ENCODE measurements at places on chromosomes 5 and 9.

GRCh38 chr9:33794560-33794959 lies 801 bp upstream of the PRSS3 start:
- no peak for DNase-seq

DNA sequence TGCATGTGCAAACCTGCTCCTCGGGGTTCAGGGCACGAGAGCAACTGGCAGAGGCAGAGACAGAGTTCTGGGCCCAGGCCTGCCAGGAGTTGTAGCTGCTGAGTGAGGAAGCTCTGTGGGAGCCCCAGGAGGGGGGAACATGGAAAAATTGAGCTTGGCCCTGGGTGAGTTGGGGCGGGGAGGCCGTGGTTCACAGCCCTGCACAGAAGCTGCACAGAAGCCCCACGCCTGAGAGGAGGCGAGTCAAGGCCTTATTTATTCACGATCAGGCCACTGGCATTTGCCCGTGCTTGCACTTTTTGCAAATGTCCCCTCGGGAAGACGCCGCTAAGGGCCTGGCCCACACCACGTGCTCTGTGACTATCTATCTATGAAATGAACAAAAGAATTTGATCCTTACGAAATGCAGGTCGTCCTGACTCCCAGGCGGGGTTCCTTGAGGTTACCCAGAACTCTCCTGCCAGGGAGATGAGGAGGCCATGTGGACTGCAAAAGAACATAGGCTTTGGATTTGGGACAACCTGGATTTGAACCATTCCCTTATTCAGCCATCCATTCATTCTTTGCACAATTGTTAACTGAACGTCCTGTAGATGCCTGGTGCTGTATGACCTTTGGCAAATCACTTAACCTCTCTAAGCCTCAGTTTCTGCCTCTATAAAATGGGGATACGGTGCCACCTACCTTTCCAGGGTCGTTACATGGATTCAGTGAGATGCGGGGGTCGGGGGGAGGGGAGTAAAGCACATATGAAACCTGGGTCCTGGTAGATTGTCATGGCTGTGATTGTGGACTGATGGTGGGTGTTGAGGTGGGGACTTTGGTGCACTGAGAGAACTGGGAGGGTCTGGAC lies 17.9 kb downstream of the COL27A1 start:
- DNase-seq: no peak

DNA sequence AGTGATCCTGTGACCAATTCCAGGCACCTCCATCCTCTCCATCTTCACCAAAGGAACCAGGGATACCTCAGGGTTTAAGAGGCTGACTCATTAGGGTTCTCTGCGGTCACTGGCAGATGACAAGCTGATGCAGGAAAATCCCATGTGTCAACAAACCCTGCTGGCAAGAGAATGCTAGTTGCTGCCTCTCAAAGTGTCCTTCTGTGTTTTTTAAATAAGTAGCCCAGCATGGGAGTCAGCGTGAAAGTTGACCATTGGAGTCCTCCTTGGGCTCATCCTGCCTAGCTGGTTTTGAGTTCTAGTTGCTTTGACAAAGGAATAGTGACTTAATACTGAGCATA lies 200.2 kb downstream of the SLIT3 start:
- no peak for DNase-seq

- DNase-seq: no peak
Observed at GRCh38 chr9:8430945-8431344, 631.4 kb upstream of the DMAC1 start.

DNA sequence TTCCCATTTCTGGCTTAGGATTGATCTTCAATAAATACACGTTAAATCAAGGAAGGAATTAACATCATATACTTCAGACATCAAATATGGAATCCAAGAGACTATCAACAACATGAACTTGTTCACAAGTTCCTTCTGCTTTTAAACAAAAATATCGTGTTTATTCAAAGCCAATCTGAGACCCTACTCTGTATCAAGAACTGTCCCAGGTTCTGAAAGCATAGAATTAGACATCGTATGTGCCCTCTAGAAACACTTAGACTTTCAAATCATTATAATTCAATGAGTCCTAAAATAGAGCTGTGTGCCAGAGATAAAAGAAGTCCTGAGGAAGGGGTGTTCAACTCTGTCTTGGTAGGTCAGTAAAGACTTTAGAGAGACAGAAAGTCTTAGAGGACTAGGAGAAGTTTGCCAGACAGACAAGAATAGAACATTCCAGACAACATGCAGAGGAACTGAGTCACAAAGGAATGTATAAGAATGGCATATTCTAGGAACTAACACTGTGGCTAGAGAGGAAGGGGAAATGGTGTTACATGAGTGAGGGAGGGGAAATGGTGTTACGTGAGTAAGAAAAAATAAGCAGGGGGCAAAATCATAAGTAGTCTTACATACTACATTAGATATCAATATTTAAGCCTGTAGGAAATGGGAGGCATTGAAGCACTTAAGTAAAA lies 2.9 kb downstream of the TPD52L3 start:
- DNase-seq: no peak

DNA sequence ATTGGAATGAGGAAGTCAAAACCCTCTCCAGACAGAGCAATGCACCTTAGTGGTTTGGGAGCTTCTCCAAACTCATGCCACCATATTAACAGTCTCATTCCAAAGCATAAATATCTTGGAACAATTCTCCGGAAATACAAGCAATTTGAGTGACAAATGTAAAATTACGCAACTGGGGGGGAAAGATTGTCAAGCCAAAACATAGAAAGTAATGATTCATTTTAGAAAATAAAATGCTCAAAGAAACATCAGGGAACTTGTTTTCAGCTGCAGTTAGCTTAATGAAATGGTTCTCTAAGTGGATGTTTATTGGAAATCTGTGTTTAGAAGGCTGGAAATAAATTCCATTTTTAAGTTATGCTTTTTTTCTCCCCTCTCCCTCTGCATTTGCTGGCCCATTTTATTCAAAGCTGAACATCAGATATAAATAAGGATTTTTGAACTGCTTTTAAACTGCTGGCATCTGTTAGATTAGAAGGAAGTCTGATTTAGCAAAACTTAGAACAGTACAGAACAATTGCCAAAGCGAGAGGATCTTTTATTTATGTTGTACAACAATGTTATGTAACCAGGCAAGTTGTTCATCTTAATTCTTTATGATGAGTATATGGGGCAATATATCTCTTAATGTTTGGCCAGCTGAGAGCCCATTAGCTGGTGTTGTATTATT lies 551.9 kb downstream of the PRELID2 start:
- no peak for DNase-seq

GRCh38 chr5:45512521-45512920 lies 183.7 kb downstream of the HCN1 start:
- no peak for DNase-seq

GRCh38 chr9:13621872-13622564 lies 342.5 kb upstream of the MPDZ start:
- DNase-seq: no peak

GRCh38 chr5:148828511-148829247 lies 2.3 kb downstream of the ADRB2 start:
- DNase-seq: no peak

- no peak for DNase-seq
Observed at GRCh38 chr5:7759257-7759871, 91.6 kb downstream of the CFAP90 start.

- no peak for DNase-seq
Observed at GRCh38 chr5:94498199-94498598, 120.2 kb downstream of the KIAA0825 start.

DNA sequence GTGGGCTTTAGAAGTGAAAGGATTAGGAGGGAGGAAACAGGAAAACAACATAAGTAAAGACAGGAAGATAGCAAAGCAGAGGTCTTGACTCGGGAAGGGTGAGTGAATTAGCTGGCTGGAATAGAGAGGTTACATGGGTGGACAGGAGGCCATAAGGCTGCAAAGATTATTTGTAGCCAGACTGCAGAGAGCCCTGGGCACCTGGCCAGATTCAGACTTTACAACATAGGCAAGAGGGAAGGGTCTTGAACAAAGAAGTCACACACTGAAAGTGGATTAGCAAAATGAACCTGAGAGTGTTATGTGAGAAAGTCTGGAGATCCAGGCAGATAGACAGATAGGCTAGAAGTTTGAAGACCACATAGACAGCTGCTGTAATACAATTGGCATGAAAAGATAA lies 29.7 kb upstream of the CER1 start:
- no peak for DNase-seq

DNA sequence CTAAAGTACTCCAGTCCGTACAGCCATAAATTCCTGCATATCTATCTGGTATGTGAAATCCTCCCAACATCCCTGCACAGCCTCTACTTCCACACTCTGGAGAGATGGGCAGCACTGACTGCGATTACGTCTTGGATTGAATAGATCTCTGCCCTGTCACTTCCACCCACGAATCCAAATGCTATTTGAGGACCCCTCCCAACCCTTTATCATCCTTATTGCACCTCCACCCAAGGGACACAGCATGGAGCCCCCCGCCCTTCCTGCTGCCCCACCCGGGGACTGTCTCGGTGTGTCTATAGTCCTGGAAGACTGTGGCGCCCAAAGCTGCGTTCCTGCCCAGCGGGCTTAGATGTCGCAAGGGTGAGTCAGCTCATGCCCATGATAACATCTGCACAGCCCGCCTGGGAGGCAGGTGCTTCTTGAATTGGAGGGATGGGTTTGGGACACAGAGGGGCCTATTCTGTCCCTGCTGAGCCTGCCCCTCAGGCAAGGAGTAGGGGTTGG lies 105.7 kb upstream of the HAND1 start:
- no peak for DNase-seq

DNA sequence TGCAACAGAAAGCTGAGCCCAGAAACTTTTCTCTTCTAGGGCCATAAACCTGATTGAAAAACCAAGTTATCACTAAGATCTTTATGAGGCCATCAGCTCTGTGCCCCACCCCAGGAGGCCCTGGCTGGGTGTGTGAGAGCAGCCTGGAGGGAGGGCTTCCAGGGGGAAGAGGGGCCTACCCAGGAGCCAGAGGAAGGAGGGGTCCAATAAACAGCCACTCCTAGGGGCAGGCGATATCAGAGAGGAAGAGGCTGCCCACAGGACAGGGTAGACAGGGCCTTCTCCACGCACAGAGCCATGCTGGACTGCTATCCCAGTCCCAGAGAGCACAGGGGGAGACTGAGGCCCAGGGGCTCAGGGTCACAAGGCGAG lies 4.5 kb upstream of the CDX1 start:
- no peak for DNase-seq

DNA sequence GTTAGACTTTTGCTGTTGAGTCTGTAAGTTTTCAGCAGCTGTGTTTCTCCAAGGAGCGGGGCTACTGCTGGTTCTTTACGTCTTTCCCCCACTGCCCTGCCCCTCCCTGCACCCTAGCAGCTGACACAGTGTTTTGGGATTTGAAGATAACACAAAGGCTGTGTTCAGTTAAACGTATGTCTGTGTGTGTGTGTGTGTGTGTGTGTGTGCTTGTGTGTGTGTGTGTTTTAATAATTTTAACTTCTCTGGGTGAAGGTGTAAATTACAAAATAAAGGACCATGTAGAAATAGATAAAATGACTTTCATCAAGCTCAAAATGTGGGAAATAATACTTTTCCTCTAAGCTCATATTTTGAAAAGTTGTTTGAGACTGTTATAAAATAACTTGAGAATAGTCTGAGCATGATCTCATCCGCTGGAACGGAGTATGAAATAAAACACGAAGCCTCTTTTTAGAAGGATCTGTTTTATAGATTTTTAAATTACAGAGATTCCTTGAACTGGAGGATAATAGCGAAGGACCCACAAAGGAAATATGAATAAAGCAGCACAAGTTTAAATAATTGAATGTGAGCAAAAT lies 10.9 kb downstream of the ABL1 start:
- DNase-seq: no peak

DNA sequence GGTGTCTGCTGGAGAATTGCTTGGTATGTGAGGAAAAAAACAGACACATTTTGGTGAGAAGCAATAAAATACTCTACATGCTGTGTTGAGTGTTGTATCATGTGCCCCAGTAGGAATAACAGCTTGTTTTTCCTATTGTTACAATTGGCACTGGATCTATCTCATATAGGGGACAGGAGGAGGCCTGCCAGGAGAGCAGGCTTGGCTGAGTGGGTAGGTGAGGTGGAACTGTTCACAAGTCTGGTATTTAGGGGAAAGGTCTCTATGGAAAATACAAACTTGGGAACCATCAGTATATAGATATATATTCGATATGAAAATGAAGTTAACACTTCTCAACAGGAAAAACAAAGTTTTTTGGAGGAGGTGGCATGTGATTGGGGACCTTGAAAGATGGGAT lies 9.5 kb upstream of the SH3TC2 start:
- DNase-seq: no peak

GRCh38 chr5:127872494-127872893 lies 169.3 kb downstream of the CCDC192 start:
- no peak for DNase-seq

DNA sequence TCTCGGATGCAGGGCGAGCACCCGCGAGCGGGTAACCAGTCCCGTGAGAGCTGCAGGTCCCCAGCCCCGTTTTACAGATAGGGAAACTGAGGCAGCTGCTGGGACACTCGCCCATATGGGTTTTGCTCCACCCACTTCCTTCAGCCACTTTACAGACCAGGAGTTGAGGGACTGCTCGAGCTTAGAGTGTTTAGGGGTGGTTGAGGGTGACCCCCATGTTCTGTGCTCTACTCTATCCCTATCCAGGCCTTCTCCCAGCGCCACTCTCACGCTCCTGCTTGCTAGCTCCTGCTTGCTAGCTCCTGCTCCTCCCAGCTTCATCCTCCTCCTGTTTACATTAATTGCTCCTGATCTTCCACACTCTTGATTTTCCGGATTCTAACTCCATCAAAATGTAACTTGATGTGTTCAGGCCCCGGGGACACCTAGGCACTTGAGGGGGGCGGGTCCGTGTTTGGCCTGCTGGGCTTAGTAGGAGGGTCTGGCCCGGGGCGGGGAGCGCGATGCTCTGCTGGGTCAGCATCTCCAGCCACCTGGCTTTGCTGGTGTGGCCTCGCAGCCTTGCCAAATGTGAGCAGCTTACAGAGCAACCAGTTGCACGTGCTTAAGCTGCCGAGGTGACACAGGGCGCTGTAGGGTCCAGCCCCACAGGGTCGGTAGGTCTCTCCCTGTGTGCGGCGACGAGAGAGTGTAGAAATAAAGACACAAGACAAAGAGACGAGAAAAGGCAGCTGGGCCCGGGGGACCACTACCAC lies 1.5 kb upstream of the PTGES2 start:
- DNase-seq: no peak

GRCh38 chr9:34562135-34562745 lies 27.3 kb downstream of the CNTFR start:
- DNase-seq: no peak

GRCh38 chr5:122221857-122222256 lies 90.2 kb upstream of the SNCAIP start:
- DNase-seq: no peak

GRCh38 chr5:88673253-88674105 lies 209.5 kb downstream of the MEF2C start:
- DNase-seq: no peak
